T follicular helper cell (primary cell): ENCODE measurements at places on chromosomes 2 and 18.

- no peak for DNase-seq
Measured at GRCh38 chr2:151282401-151282800, 7.1 kb downstream of the NMI start.

DNA sequence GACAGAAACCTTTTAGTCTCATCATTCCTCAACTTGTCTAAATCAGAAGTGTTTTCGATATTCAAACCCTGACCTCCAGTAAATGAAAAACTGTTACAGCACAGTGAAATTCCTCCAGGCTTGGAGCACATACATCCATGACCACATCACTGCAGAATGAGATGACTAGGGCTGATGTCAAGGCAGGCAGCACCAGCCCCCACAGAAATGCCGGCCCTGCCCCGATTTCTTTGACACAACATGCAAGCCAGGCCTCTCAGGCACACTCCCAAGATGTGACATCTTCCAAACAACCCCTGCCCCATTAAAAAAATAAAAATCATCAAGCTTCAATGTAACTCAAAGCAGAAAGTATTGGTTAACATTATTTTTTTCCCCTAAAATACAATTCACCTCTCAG lies 103.3 kb downstream of the CTAGE1 start:
- DNase-seq = no peak

- DNase-seq = no peak
Measured at GRCh38 chr18:9993521-9994025, 79.8 kb downstream of the VAPA start.

GRCh38 chr18:11081009-11081532 lies 68.3 kb downstream of the PIEZO2 start:
- no peak for DNase-seq
